Bone marrow (tissue), 2 donors: ENCODE measurements at places on chromosomes 4 and X.
A peak's percentile ranks its signal among the peaks of the same experiment; 100 is the strongest.

DNA sequence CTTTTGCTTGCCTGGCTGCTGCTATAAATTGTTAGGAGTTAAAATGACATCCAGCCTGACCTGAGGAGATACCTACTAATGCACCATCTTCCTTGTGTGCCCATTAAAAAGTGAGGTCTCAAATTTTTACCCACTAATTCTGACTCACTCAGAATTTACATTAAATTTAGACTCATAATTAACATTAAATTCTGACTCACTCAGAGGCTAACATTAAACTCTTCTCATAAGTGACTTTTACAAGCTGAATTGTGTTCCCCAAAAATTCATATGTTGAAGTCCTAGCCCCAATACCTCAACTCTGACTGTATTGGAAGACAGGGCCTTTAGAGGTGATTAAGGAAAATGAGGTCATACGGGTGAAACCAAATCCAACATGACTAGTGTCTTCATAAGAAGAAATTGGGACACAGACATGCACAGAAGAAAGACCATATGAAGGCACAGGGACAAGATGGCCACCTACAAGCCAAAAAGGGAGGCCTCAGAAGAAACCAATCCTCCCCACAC, 11.8 kb downstream of the CASP6 start:
- DNase-seq: no peak

- no peak for DNase-seq
These were observed 11.5 kb downstream of the CXCL8 start for GRCh38 chr4:73751830-73752229.

GRCh38 chr4:109998867-109999584, 86.3 kb downstream of the EGF start:
- peak; percentile 61 for DNase-seq

DNA sequence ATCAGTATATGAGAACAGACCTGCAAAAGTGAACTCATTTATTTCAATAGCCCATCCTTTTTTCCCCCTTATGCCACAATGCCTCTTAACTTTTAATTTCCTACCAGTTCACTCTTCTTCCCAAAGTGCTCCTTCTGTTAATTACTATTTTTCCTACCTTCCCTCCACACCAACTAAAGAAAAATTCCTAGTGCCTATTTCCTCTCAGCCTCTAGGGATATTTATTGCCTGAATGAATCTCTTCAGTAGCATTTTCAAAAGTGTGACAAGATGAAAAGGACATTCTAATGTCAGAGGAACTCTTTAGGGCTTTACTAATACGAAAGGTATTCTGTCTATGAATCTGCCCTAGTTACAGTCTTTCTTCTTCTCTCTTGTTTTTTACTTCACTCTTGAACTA, 181.1 kb upstream of the SPRY1 start:
- no peak for DNase-seq

DNA sequence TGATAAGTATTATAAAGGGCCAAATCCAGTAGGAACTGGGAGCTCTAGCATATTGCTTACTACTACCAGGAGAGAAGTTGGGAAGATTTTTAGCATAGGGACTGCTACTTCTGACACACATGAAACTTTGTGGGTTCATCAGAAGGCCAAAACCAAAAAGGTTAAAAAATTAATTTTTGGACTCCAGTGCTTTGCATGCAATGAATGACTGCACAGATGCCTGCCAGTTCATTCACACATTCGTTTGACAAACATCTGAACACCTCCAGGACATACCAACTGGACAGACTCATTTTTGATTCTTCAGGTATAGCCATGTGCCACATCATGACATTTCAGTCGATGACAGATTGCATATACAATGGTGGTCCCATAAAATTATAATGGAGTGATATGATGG, 79.8 kb downstream of the MID1IP1 start:
- DNase-seq: no peak

DNA sequence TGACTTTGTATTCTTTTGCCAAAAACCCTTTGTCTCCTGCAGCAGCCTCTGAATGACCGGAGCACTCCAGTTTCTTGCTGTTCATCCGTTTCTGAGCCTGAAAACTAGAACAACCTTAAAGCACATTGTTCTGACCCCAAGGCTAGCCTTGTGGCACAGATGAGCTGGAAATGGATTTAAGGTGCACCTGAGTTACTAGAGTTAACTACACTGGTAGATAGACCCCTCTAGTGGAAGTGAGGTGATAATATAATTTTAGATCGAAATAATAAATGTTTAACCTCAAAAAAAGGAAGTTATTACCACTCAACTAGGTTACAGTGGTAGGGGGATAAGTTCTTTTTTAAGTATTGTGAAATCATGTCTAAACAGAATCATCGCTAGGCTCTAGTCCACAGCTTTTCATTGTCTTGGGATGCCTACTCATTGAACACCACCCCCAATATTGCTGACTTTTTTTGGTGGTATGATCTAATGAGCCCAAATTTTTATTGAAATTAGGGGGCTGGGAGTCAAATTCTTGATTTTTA, 2.7 kb downstream of the PLS3 start:
- DNase-seq: no peak

DNA sequence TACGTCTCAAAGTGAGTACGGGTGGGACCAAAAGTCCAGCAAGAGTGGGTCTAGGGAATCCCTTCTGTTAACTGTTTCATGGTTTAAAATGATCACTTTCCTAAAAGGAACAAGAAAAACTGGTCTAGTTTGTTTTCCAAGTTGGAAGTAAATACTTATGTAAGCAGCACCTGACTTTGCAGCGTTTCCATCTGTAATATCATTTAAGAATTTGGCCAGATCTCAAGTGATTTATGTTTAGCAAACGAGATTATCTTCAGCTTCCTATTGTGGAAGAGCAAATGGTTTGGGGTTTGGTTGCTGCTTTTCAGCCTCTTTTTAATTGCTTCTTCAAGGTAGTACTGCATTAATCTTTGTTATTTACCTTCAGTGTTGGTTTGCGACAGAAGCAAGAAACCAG, 50.4 kb downstream of the FHIP1A start:
- DNase-seq: no peak

DNA sequence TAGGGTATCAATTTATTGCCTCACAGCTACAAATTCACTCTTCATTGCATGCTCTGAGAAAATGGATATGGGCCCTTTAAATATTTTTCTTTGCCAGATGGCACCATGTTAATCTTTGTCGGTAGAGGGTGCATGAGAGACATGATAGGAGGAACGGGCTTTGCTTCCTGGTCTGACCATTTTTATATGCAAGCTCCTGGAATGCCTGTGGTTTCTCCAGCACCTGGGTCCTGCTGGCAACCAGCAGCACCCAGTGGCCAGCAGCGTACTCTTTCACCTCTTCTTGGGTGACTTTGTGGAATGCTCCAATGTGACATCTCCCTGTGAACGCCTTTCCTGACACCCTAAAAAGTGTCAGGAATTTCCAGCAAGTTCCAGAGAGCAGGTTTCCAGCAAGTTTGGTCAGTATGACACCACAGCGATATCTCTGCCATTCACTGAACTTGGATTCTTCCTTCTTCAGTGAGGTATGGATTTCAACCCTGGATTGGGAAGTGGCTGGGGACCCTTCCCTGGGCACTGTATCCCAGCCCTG, 140.3 kb upstream of the PGRMC2 start:
- no peak for DNase-seq

DNA sequence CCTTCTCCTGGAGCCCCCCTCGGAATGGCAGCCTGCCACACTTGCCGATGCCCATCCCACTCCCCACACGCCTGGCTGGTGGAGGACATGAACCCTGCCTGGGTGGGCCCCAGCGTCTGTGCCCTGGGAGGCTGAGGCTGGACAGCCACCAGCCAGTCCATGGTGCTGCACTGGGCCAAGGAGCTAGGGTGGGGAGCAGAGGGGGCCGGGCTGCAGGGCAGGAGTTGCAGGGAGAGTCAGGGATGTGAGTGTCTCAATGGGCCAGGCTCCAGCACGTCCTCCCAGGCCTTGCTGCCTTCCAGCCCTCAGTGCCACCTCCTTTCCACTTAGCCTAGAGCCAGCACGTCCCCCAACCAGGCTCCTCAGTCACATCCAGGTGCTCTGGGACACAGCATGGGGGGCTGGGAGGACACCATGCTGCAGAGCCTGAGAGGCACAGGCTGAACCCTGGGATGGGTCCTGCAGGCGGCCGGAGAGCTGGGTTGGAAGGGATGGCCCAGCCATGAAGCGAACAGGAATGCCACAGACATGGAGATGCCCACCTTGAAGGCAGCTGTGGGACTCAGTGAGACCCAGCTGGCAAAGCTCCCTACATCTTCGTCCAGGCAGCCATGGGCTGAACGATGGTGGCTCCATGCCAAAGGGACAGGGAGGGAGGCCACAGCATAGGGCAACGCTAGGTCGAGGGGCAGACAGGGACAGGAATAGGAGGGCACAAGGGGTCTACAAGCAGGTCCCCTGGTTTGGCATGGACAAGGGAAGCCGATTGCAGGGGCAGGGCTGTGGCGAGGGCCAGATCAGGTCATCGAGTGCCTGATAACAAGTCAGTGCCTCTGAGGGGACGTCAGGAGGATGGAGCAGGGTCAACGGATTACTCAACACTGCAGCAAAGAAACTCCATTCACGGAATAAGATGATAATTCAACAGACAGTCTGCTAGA, 30.1 kb upstream of the MXD4 start:
- DNase-seq: no peak

- DNase-seq: no peak
These were observed 38.8 kb downstream of the FRG1 start for GRCh38 chr4:189979196-189980047.

GRCh38 chr4:125649452-125649851, 334.7 kb downstream of the FAT4 start:
- DNase-seq: no peak

- DNase-seq: no peak
These were observed 48.8 kb upstream of the AFAP1 start for GRCh38 chr4:7988437-7988836.

- DNase-seq: no peak
These were observed 9.0 kb upstream of the CLDN34 start for GRCh38 chrX:9958183-9958582.

- DNase-seq: no peak
These were observed 42.4 kb downstream of the KDM6A start for GRCh38 chrX:44915361-44915868.

- DNase-seq: no peak
These were observed 19.4 kb downstream of the MRFAP1 start for GRCh38 chr4:6659897-6660296.

GRCh38 chr4:154616287-154616686, 3.8 kb upstream of the FGG start:
- no peak for DNase-seq
